G401 (cell line): ENCODE measurements at places on chromosomes 13 and 19.

GRCh38 chr19:35937345-35938281, 1.4 kb downstream of the LRFN3 start:
- DNase-seq: no peak

GRCh38 chr19:2327773-2328400, 499 bp downstream of the LSM7 start:
- DNase-seq: peak; percentile 56

DNA sequence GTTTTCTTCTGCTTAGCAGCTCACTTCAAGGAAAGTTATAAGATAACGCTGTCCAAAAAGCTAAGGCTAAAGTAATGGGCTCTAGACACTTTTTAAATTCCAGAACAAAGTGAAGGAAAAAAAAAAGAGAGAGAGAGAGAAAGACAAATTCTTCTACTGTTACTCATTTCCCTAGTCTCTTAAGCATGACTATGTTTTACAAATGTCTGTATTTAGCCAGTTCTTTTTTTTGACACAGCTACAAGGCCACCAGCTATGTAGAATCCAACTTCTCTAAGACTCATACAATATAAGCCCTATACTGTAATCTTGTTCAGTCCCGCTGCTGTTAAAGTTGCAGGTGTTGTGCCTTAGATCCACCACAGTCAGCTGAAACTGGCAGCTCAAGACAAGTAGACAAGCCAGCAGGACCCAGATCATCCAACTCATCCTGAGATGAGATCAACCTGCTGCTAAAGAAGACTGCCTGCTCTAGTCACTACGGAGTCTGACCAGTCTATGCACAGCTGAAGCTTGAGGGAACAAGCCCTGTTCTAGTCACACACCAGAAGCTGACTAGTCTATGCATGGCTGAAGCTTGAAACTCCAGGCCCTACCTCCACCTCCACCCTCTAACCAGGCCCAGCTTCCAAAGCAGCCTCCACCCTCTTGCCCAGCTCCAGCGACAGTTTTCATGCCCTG, 10.3 kb upstream of the ZNF83 start:
- no peak for DNase-seq

GRCh38 chr13:47594833-47595232, 406.2 kb downstream of the SUCLA2 start:
- DNase-seq: no peak

DNA sequence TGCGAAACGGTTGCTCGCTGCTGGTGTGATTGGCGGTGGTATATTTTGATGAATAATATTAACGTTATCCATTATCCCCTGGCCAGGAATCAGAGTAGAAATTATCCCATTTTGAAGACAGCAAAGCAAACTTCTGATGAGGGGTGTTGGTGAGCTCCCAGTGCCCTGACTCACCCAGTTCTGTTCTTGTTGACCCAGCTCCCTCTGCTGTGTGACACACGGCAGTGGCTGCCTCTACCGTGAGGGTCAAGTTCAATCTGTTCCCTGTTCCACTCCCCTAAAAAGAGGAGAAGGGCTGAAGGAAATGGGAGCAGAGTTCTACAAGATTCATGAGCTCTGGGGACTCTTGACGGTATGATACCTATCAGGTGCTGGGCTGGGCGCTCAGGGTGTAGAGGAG, 2.0 kb downstream of the CAMSAP3 start:
- no peak for DNase-seq

GRCh38 chr19:10756791-10757190, 38.9 kb downstream of the DNM2 start:
- DNase-seq: no peak

- DNase-seq: peak; percentile 12
Measured at GRCh38 chr19:22052644-22053013, 345 bp downstream of the ZNF257 start.

- DNase-seq: peak; percentile 27
Measured at GRCh38 chr13:30334663-30335386, 27.5 kb upstream of the KATNAL1 start.

DNA sequence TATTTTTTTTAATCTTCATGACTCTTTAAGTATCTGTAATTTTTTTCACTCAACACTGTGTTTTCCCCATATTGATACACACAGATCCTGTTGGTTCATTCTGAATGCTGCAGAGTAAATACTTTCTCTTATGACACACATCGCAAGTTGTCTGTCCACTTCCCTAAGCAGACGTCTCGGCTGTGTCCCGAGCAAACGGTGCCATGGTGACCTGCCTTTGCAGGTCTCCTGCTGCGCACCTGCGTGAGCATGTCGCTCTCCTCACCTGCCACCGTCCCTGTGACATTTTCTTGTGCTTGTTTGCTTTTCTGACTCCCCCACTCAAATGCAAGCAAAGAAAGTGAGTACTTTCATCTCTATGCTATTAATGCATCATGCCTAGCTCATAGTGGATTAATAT, 57.8 kb downstream of the CCDC70 start:
- DNase-seq: no peak

- no peak for DNase-seq
Measured at GRCh38 chr19:41376998-41377365, 649 bp downstream of the TMEM91 start.

GRCh38 chr13:98201984-98202383, 24.9 kb upstream of the RNF113B start:
- DNase-seq: no peak

DNA sequence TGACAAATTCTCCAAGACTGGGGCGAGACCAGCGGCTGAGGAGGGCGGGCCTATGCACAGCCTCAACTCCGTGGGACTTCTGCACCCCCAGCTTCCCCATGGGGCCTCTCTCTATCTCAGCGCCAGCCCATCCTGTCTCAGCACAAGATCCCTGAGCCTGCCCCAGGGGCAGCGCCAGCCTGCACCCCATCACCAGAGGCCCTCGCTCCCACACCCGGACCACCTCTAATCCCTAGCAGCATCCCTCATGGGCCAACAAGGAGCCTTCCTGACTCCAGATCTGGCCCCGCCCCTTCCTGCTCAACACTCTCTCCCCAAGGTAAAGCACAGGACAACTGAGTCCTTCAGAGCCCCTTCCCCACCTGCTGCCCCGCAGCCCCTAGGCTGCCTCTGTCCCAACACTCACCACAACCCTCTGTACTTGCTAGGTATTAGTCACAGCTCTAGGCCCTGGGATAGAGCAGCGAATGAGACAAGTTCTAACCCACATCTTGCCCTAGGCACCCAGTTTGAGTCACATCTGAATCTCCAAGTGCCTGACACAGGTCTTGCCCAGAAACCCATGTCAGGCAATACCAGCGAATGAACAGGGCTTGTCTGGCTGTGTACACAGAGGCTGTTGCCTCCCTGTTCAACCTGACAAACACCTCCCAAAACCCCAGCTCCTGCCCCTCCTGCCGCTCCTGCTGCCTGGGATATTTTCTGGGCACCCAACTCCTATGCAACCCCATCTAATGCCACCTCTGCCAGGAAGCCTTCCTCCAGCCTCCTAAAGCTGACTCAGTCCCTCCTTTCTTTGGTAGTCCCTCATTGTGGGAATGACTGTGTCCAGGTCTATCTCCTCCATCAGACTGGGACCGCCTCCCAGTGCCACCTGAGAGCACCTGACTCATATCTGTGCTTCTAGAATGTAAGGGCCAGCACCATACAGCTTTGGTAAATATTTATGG, 18.6 kb downstream of the GRIK5 start:
- no peak for DNase-seq

GRCh38 chr13:102286326-102286725, 115.5 kb downstream of the FGF14 start:
- no peak for DNase-seq

DNA sequence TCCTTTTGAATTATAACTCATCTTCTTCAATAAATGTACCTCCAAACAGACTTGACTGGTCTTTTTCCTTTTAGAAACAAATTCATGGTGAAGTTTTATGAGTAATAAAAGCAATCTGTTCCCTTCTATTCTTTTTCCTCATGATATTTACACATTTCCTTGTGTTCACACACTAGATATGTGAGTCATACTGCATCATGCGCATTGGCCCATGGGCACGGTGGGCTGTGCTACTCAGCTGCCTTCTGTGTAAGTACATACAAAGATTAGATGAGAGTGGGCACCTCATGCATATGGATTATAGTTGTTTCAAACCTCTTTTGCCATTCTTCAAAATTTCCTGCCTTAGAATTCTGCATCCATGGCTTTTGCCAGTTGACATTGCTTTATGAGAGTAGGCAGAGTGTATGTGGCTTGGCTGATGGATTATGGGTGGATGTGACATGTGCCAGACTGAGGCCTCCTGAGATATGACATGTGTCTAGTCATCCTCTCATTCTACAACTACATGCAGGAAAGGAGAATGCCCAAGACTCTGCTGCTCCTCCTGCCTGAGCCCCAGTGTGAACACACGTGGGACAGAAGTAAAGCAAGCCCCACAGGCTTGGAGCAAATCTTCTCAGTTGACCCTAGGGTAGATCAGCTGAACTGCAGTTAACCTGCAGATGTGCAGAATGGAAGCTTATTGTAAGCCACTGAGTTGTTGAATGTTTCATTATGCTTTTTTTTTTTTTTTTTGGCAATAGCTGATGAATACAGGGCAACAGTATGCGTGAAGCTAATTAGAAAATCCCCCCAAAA, 109.9 kb downstream of the RBM26 start:
- DNase-seq: no peak

- DNase-seq: no peak
Measured at GRCh38 chr13:49220856-49221589, 885 bp downstream of the MLNR start.

- peak; percentile 81 for DNase-seq
Measured at GRCh38 chr19:2648528-2648937, 54.0 kb downstream of the GNG7 start.

DNA sequence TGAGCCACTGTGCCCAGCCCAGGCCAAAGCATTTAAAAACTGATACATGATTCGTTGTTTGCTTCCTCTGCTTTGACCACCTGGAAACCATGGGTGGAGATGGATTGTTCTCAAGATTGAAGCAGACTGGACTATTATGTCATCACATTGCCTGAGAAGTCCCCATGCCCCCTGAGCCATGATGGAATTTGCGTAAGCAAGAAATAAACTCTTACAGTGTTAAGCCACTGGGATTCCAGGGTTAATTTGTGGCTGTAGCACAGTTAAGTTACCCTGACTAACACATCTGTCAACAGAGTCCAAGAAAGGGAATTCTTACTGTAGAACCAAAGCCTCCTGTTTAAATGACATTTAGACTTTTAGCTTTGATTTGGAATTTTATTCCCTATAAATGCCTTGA, 19.4 kb upstream of the DHRS12 start:
- DNase-seq: no peak

GRCh38 chr13:98508280-98508679, 68.6 kb downstream of the STK24 start:
- no peak for DNase-seq

GRCh38 chr13:42119041-42119440, 70.6 kb downstream of the DGKH start:
- DNase-seq: no peak

DNA sequence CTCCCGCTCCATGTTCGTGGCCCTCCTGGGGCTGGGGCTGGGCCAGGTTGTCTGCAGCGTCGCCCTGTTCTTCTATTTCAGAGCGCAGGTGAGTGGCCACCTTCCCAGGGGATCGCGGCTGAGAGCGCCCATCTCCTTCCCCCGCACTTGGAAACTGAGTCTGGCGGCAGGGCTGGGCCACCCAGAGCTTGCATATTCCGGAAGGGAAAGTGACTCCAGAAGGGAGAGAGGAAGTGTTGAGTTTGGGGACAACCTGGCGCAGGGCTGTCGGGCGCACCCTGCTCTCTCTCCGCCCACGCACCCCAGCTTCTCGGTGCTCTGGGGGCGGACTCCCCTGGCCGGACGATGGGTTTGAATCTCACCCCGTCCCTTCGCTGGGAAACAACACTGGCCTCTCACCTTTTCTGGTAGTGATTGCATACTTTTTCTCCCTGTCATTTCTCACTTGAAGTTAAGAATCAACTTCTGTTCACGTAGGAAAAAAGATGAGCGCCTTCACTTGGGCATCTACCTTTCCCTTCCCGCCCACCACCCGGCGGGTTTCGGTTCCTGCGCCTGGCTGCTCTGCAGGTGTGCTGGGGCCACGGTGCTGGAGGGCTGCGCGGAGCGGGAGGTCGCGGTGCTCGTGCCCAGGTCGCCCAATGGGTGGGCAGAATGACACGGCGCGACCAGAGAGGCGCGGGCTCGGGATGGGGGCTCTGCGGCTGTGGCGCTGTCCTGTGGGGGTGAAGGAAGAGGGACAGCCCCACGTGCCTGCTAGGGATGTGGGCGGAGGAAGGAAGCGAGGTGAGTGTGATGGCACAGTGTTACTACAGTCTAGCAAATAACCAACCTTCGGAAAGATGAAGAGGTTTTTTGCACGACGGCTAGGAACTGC, 721 bp downstream of the TNFSF11 start:
- DNase-seq: no peak

- DNase-seq: no peak
Measured at GRCh38 chr13:105406551-105406950, 1128.9 kb downstream of the EFNB2 start.

DNA sequence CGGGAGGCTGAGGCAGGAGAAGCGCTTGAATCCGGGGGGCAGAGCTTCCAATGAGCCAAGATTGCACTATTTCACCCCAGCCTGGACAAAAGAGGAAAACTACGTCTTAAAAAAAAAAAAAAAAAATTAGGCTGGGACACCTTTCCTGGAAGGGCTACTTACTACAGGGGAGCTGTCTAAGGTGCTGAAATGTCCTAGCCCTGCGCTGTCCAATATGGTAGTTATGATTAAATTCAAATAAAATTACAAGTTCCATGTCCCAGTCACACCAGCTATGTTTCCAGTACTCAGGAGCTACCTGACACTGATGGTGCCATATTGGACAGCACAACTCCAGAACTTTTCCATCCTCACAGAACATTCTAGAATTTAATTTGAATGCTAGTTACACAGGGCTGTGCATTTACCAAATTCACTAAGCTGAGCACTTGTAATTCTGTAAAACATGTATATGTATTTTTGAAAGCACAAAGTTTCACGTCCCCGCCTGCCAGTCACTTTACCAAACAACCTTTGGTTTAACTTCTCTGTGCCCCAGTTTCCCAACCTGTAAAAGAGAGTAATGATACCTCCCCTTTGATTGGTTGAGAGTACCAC, 9.2 kb upstream of the ZSCAN22 start:
- DNase-seq: no peak

DNA sequence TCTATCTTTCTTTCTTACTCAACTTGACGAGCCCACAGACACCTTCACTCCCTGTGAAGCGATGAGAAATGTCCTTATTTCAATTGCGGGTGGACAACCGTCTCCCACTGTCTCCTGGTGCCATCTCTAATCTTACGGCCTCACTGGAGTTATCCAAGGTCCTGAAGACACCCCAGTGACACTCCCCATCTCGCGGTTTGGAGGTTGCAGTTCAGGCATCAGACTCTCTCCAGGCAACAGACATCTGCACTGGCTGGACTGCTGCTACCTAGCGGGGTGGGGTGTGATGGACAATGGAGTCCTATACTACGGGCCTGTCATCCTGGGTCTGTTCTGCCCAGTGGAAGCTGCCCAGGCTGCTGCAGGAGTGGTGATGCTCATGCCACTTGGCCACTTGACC, 18.3 kb upstream of the IRS2 start:
- DNase-seq: no peak

GRCh38 chr13:99656844-99657381, 155.6 kb downstream of the TM9SF2 start:
- DNase-seq: peak; percentile 87

- DNase-seq: no peak
Measured at GRCh38 chr13:113978741-113979481, 5.0 kb upstream of the C13orf46 start.
